NCI-H774 (cell line): ENCODE measurements at places on chromosomes 7 and 10.
A peak's percentile ranks its signal among the peaks of the same experiment; 100 is the strongest.

DNA sequence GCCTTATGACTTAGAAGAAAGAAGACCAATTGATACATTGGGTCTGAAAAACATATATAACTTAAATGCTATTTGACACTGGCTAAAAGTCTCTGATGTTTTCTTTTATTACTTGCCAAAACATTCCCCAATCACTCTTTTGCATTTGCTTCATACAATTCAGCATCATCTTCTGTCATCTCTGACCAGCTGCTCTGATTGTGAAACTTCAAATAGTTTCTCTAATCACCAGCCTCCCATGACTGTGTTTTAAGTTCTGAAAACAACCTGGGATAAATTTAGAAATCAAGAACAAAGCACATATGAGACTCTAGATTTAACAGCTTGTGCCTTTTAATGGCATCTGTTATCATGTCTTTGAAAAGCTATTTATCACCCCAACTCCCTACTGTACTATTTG is 208.4 kb upstream of the KCND2 start:
- DNase-seq = no peak

- no peak for DNase-seq
Observed at GRCh38 chr10:18303851-18304801, 163.9 kb downstream of the CACNB2 start.

GRCh38 chr10:75104842-75105241 is 6.6 kb upstream of the SAMD8 start:
- DNase-seq = no peak

- no peak for DNase-seq
Observed at GRCh38 chr10:114711176-114711868, 53.2 kb upstream of the ABLIM1 start.

DNA sequence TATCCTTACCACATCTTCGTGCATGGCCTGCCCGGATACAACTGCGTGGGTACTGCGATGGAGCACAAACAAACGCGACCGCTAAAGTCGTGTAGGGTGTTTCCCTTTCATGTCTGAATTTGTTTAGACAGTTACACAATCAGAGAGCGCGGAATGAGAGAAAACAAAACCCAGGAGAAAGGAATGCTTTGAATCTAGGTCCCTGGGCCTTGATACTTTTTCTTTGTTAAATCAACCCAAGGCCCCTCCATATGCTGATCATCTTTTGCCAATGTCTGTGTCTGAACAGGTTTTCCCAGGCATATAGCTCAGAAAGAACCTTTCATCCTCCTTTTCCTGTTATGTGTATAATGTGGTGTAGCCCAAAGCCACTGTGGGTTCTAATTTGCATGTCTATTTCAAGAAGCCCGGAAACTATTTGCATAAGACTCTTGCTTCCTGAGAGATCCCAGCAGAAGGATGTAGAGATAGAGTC is 145.8 kb downstream of the FRMD4A start:
- DNase-seq = peak; percentile 66

GRCh38 chr10:51368943-51369342 is 294.7 kb downstream of the PRKG1 start:
- no peak for DNase-seq

GRCh38 chr7:151083071-151083823 is at the start of gene TMUB1:
TSS of gene TMUB1 (minus strand) at chr7:151083493. CDS start at chr7:151082563, 930 bp downstream.
- peak; percentile 40 for DNase-seq

- DNase-seq = no peak
Observed at GRCh38 chr10:109592391-109592790, 330.9 kb downstream of the XPNPEP1 start.

- DNase-seq = no peak
Observed at GRCh38 chr7:32025381-32026082, 44.7 kb downstream of the PDE1C start.

DNA sequence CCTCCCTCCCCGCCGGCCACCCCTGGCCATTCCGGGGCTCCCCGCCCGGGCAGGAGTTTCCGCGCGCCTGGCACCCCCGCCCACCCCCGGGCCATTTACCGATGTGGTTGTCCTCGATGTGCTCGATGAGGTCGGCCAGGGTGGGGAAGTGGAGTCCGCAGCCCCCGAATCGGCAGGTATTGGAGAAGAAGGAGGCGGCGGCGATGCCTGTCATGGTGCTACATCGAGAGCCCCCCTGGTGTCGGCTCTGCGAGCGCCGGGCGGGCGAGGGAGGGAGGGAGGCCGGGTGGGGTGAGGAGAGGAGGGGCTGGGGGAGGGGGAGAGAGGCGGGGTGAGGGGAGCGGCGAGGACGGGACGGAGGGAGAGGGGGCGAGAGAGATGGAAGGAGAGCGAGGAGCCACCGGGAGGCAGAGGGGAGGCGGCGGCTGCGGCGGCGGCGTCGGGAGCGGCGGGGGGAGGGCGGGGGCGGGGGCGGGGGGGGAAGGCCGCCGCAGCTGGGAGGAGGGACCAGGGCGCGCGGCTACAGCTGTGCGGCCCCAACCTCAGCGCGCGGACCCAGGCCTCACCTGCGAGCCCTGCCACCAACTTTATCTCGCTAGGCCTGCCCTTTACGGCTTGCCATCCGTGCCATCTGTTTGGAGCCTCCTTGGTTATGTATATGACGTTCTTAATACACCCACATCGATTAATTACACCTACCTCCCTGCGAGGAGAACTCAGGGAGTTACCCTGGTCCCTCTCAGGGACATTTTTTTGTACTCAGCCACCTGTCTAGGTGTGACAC is at the start of gene JAZF1:
TSS of gene JAZF1 (minus strand) at position 432 of the 784 bp plus-strand sequence.
- peak; percentile 67 for DNase-seq

DNA sequence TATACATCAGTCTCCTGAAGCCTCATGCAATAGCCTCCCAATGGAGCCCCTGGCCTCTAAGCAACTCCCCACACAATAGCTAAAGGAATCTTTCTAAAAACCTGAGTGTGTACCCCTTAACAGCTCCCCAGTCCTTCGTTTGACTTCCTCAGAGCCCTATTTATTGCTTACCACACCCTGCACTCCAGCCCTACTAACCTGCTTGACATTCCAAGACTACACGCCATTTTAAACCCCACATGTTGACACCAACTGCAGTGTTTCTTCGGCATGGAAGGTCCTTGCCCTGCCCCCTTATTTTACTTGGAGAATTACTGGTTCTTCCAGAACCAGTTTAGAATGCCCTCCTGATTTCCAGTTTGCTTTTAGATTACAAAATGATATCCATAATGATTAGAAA is 10.8 kb downstream of the SRPK2 start:
- DNase-seq = no peak

DNA sequence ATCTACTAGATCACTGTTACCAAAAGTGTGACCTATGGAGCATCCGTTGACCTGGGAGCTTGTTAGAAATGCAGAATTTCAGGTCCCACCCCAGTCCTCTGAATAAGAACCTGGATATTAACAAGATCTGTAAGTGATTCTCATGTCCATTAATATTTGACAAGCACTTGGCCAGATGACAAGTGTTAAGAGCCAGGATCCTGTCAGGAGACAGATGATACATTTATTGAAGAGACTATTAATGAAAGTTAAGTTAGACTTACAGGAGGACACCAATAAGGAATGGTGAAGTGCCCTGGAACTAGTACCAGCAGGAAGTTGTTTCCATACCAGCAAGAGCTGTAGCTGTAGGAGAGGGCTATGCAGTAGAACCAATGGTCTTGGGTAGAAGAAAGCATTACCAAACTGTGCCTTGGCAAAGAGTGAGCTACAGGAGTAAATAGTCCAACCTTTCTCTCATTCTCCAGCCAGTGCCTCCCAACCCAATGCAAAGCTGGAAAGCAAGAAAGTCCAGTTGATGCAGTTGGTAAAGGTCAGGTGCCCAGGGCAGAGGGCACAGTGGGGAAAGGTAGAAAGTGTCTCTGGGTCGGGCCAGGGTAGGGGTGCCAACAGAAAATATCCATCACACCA is 35.3 kb upstream of the ADD3 start:
- DNase-seq = no peak

- no peak for DNase-seq
Observed at GRCh38 chr7:150562919-150563318, 4.3 kb upstream of the GIMAP4 start.

GRCh38 chr10:44325157-44325556 is 59.7 kb downstream of the CXCL12 start:
- peak; percentile 50 for DNase-seq

- DNase-seq = peak; percentile 57
Observed at GRCh38 chr10:67779465-67780203, 58.4 kb downstream of the DNAJC12 start.

DNA sequence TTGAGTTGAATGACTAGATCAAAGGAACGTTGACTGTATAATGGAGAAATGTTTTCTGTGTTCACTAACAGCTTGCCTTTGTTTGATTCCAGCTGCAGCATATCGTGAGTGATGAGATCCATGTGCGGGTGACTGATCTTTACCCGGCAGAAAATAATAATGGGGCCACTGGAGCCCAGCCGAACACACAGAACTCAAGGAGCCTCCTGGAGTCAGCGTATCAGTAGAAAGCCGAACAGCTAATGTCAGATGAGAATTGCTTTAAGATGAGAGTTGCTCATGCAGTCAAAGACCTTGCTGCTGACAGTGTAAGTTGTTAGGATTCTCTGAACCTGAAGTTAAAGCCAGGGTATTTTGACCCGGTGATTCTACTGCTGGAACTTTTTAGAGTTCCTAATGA is 34.3 kb upstream of the MTPAP start:
- DNase-seq = no peak

DNA sequence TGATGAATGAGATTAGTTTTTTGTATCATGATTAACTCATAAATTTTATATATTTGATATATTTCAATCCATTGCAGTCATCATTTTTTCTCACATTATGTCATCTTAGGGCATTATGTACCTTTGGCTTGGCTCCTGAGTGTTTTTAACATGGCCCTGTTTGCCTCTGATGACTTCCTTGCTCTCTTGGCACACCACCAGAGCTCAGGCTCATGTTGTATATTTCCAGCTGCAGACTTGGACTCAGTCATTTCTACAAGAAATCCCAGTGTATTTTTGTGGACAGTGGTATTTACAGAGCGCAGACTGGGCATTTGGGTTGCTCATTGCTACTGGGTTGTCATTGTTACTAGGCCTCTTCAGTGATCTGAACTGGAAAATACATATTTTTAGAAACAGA is 188.5 kb downstream of the ADRA2A start:
- no peak for DNase-seq

- no peak for DNase-seq
Observed at GRCh38 chr10:101250136-101250535, 20.9 kb upstream of the LBX1 start.

DNA sequence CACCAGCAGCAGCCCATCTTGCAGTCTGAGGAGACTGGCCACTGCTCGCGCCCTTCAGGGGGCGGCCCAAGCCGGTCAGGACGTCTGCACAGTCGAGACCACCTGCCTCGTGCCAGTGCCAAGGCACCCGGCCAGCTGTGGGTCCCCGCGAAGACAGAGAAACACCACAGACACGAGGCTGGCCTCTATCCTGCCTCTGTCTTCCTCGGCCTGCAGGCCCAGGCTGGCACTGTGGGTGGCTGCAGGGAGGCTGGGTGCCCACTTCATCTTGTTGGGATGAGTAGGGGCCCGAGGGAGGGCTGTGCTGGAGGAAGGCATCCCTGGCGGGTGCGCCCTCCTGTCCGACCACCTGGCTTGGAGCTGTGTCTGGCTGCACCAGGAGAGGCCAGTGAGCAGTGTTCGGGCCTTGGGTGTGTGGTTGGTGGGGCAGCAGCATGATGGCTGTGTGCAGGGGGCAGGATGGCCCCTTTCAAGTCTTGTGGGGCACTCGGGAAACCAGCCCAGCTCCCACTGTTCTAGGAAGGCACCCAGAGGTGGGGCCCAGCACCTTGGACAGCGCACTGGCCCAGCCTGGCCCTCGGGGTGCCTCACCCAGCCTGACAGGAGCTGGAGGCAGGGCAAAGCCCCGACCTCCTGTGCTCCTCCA is 7.3 kb downstream of the DPYSL4 start:
- no peak for DNase-seq

- DNase-seq = no peak
Observed at GRCh38 chr7:84258628-84259027, 64.0 kb upstream of the SEMA3A start.

DNA sequence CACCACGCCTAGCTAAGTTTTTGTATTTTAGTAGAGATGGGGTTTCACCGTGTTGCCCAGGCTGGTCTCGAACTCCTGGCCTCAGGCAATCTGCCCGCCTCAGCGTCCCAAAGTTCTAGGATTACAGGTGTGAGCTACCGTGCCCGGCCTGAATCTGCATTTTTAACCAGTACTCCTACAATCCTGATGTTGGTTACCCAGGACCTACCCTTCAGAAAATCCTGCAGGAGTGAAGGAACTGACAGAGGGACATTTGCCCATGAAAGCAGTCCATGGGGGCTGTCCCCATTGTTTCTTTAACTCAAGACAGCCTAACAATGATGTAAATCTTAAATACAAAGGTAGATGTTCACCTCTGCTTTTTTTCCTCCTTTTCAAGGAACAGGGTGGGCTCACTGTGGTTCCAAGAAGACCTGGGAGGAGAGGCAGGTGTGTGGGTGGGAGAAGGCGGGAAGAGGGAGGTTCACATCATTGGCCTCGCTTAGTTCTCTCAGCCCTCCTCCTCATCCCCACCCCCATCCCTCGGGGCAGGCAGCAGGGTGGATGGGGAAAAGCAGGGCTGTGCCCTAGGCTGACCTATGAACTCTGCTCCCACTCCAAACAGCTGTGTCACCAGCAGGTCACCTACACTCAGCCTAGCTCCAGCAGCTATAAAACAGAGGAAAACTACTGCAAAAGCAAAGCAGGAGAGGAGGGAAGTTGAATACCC is 13.5 kb downstream of the LRRC20 start:
- no peak for DNase-seq

GRCh38 chr7:98165827-98166667 is 45.2 kb upstream of the BHLHA15 start:
- peak; percentile 61 for DNase-seq

- DNase-seq = no peak
Observed at GRCh38 chr7:13174991-13175390, 487.6 kb downstream of the ARL4A start.

GRCh38 chr7:99860281-99861127 is 16.3 kb downstream of the OR2AE1 start:
- no peak for DNase-seq

- DNase-seq = no peak
Observed at GRCh38 chr7:4085937-4086691, 596.0 kb upstream of the FOXK1 start.

GRCh38 chr7:1490837-1491236 is 13.4 kb downstream of the INTS1 start:
- DNase-seq = no peak

DNA sequence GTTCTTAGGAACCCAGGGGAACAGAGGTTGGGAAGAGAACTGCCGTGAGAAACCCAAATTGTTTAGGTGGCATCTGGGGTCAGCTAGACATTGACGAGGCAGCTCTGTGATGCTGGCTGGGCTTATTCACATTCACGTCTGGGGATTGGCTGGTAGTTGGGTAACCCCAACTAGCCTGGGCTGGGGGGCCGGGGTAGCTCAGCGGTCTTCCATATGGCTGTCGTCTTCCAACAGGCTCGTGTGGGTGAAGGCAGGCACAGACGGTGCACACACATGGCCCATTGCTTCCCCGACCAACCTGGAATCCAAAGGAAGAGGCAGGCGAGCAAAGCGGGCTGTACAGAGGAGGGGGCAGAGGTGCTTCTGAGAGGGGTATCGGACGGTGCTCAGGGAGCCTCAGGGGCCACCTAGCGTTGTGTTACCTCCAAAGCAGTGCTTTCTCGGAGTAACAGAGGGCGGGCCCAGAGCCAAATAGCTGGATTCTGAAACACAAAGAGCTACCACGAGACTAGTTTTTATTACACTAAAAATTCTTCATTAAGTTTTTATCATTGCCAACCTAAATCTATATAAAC is 34.5 kb downstream of the MKI67 start:
- DNase-seq = no peak
